T-helper 2 cell treated with Interferon-gamma antibody and Interleukin-4, amounts not matched to agents 5 μg/mL and 100 μg/mL, for 36 hours (primary cell): ENCODE measurements at places on chromosomes 16 and 17.

DNA sequence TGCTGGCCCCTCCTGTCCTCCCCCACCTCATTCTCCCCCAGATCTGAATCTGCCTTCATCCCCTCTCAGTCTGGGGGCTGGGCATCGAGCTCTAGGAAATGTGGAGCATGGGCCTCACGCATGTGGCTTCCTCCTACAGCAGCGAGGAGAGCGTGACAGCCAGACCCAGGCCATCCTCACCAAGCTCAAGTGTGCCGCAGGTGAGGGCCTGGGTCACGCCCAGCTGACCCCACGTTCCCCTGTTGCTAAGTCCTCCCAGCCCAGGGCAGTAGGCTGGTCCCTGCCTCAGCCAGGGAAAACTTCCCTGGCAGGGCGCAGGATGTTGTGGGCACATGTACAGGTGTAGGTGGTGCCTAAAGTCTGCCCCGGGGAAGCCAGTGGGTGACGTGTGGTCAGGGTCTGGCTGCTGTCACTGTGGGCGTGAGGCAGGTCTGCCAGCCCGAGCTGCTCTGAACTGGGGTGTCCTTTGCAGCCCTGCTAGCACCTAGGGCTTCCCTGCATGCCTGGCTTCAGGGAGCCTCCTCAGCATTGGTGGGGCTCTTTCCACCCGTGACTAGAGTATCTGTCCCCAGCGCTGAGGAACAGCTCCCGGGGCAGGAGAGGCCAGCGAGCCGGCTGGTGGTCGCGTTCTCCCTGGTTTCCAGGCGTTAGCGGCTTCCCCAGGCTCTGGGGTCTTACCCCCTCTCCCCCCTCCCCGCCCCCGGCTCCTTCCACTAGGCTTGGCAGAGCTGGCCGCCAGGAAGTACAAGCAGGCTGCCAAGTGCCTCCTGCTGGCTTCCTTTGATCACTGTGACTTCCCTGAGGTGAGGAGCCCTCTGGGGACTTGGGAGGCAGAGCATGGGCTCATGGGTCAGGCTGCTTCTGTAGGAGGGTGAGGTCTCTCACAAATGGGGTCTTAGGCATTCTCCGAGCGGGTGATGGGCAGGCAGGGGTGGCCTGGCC is 3.6 kb downstream of the GPS1 start:
- peaks cover 3% of the 10 kb centered on the region for H3K4me1 ChIP-seq
- no peaks in the 10 kb centered on the region for H3K27me3 ChIP-seq
- no peak for DNase-seq
- H3K27ac ChIP-seq: no peak overlapping the region

- peaks cover 7% of the 10 kb centered on the region for H3K27me3 ChIP-seq
- no peaks in the 10 kb centered on the region for H3K36me3 ChIP-seq
- H3K4me1 ChIP-seq: no peaks in the 10 kb centered on the region
Measured at GRCh38 chr16:85850344-85850880, 48.5 kb upstream of the IRF8 start.

DNA sequence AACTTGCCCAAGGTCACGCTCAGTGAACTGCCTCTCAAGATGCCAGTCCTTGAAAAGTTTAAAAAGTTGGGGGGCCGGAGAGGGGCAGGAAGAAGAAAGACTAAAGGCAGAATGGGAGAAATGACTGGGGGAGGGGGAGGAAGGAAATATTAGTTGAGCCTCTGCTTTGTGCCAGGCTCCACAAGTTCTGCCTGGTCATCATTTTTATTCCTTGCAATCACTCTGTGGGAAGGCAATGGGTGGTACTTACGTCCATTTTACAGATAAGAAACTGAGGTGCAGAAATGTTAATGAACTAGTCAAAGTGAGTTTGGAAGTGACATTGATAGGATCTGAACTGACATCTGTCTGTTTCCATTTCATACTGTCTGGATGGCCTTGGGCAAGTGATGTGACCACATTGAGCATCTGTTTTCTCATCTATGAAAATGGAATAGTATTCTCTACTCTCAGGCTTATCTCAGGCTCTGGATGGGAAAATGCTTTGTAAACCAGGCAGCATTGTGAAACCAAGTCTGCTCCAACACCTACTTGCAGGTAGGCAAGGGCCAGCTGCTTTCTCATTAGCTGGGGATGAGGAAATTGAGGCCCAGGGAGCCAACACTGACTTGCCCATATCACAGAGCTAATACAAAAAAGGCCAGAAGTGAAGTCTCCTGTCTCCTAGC is 19.2 kb downstream of the ASIC2 start:
- H3K36me3 ChIP-seq: no peaks in the 10 kb centered on the region
- H3K27me3 ChIP-seq: no peaks in the 10 kb centered on the region
- no peak for DNase-seq
- no peak overlapping the region for H3K27ac ChIP-seq
- H3K4me1 ChIP-seq: no peaks in the 10 kb centered on the region

- no peak overlapping the region for H3K27ac ChIP-seq
- no peak for DNase-seq
- H3K4me1 ChIP-seq: no peaks in the 10 kb centered on the region
- no peak overlapping the region for H3K4me3 ChIP-seq
- H3K36me3 ChIP-seq: no peaks in the 10 kb centered on the region
Measured at GRCh38 chr16:26078716-26079355, 387.1 kb downstream of the HS3ST4 start.

GRCh38 chr17:72890711-72891110 is 201.8 kb downstream of the SLC39A11 start:
- no peak for DNase-seq
- no peaks in the 10 kb centered on the region for H3K4me1 ChIP-seq
- no peak overlapping the region for H3K4me3 ChIP-seq

DNA sequence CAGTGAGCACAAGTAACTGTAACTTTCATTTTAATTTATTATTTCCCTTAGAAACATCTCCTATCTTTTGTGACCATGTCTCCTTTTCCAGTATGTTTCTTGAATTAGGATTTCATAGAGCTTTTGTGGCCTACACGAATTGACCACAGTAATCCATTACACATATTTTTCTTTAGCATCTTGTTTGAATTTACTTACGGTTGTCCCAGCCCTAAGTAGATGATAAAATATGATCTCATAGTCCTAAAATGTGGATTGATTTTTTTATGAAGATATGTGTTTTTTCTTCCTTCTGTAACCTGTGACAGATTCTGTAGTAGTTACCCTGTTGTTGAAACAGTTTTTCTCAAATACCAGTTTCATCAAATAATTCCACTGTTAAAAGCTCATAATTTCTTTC is 61.5 kb downstream of the NF1 start:
- DNase-seq: no peak
- H3K4me3 ChIP-seq: no peak overlapping the region
- H3K4me1 ChIP-seq: peaks cover 22% of the 10 kb centered on the region
- no peaks in the 10 kb centered on the region for H3K27me3 ChIP-seq
- H3K27ac ChIP-seq: no peak overlapping the region

DNA sequence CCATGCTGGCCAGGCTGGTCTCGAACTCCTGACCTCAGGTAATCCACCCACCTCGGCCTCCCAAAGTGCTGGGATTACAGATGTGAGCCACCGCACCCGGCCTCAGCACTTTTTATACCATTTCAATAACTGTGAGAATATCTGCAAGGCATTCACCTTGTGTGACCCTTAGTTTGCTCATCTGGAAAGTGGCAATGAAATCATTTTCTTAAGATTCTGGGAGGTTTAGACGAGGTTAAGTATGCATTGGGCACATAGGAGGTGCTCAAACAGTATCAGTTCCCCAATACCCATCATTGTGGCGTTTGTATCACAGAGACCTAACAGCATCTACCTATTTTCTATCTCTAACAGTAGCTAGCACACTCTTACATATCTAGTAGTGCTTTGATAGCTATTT is 481.9 kb upstream of the ERCC4 start:
- no peak overlapping the region for H3K27ac ChIP-seq
- DNase-seq: no peak
- H3K4me3 ChIP-seq: no peak overlapping the region
- H3K27me3 ChIP-seq: no peaks in the 10 kb centered on the region
- H3K36me3 ChIP-seq: no peaks in the 10 kb centered on the region
- H3K4me1 ChIP-seq: no peaks in the 10 kb centered on the region

GRCh38 chr17:79152110-79152509 is 77.5 kb downstream of the ENGASE start:
- DNase-seq: no peak
- no peaks in the 10 kb centered on the region for H3K4me1 ChIP-seq

DNA sequence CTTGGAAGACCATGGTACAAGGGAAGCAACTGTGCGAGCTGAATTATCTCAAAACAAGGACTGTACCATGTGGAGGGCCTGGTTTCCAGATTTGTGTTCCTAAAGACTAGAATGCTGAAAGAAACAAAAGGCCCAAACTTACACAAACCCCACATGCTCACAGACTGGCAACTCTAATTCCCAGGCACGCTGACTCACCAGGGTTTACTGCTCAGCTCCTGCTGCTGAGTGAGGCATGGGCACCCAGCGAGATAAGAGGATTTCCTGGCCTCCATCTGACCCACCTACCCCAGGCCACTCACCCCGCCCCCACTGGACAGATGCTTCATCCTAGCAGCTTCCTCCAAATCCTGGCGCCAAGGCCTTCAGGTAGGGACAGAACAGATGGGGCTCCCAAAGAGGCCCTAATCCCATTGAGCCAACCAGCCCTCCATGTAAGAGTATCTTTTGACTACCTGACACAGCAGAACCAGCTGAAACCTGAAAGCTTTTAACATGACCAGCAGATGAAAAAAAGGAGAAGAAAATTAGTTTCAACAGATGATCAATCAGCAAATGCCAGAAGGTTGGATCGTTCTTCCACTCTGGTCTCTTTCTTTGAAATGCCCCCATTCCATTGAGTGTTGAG is 33.9 kb downstream of the DCUN1D3 start:
- peaks cover 39% of the 10 kb centered on the region for H3K36me3 ChIP-seq
- H3K4me1 ChIP-seq: peaks cover 45% of the 10 kb centered on the region
- DNase-seq: no peak
- no peaks in the 10 kb centered on the region for H3K27me3 ChIP-seq

GRCh38 chr17:51044976-51045375 is 75.7 kb downstream of the SPAG9 start:
- no peak overlapping the region for H3K4me3 ChIP-seq
- H3K27me3 ChIP-seq: no peaks in the 10 kb centered on the region
- no peaks in the 10 kb centered on the region for H3K36me3 ChIP-seq
- peaks cover 4% of the 10 kb centered on the region for H3K4me1 ChIP-seq
- DNase-seq: no peak

DNA sequence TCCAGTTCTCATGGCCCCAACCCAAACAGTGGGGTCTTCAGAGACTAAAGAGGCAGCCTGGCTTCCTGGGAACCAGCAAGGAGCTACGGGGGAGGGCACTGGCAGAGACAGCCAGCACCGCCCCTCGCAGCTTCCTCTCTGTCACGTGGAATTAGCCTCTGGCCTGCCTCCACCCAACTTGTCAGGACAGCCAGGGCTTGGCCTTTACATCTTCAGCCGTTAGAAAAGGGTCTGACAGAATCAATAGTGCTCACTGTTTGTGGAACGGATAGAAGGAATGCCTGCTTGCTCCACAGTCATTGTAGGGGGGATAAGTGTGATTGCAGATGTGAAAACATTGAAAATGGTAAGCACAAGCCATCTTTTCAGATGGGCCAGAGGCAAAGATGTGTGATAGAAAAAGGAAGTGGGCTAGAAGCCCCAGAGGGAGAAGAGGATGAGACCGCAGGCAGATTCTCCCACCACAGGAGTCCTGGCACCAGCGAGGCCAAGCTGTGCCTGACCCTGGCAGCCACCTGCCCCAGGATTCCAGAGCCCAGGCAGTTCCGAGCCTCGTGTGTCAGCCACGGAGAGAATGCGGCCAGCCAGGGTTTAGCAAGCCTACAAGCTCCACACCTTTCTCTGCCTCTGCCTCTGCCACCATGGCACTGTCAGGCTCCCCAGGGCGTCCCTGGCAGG is 18.6 kb downstream of the GRIN2C start:
- peaks cover 4% of the 10 kb centered on the region for H3K4me1 ChIP-seq
- H3K27me3 ChIP-seq: peaks cover 17% of the 10 kb centered on the region
- DNase-seq: no peak
- H3K4me3 ChIP-seq: no peak overlapping the region
- H3K27ac ChIP-seq: no peak overlapping the region
- H3K36me3 ChIP-seq: peaks cover 7% of the 10 kb centered on the region

DNA sequence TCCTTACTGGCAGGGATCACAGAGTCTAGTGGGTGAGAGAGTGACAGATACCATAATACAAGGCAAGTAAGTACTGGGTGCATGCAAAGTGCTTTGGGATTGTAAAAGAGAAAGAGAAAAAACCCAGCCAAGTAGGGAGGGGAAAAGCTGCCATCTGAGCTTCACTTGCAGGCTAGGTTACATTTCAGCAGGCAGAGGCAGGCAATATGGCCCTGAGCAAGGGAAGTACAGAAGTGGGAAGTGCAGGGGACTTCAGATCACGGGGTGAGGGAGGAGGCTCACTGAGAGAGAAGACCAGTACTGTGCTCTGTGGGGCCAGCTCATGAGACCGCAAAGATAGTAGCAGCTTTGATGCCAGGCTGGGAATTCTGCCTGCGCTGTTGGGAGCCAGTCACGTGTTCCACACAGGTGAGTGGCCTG is 230.6 kb downstream of the MSI2 start:
- no peak for DNase-seq
- no peaks in the 10 kb centered on the region for H3K27me3 ChIP-seq
- no peak overlapping the region for H3K27ac ChIP-seq
- peaks cover 20% of the 10 kb centered on the region for H3K4me1 ChIP-seq
- no peak overlapping the region for H3K4me3 ChIP-seq

DNA sequence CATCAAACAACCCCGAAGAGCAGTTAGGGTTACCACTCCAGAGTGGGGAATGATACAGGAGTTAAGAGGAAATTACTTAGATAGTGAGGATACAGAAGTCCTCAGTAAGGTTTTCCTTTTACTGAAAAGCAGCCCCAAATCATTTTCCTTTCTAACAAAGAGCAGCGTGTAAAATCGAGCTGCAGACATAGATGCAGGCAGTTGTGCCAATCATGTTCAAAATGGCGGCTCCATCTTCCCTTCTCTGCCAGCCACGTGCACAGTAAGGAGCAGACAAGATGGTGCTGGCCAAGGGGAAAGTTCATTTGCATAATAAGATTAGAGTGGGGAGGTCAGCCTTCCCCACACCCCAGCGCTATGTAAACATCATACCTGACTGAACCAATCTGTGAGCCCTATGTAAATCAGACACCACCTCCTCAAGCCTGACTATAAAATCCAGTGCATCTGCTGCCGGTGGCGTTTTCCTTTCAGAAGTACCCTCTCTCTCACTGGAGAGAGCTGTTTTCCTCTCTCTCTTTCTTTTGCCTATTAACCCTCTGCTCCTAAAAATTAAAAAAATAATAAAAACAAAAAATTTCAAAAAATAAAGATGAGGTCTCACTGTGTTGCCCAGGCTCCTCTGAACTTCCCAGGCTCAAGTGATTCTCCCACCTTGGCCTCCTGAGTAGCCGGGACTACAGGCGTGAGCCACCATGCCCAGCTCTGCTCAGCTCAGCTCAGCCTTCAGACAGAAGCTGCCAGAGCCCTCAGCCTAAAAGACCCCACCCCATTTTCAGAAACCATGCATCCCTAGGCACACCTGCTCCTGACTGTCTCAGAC is 2.6 kb upstream of the SRL start:
- no peak overlapping the region for H3K4me3 ChIP-seq
- DNase-seq: no peak
- no peaks in the 10 kb centered on the region for H3K27me3 ChIP-seq
- no peak overlapping the region for H3K27ac ChIP-seq
- H3K36me3 ChIP-seq: no peaks in the 10 kb centered on the region
- peaks cover 2% of the 10 kb centered on the region for H3K4me1 ChIP-seq

GRCh38 chr17:29037739-29038084 is 5.2 kb upstream of the PIPOX start:
- peaks cover 9% of the 10 kb centered on the region for H3K27me3 ChIP-seq
- H3K27ac ChIP-seq: no peak overlapping the region
- H3K4me3 ChIP-seq: no peak overlapping the region
- no peaks in the 10 kb centered on the region for H3K36me3 ChIP-seq
- peaks cover 3% of the 10 kb centered on the region for H3K4me1 ChIP-seq

- H3K27me3 ChIP-seq: peaks cover 68% of the 10 kb centered on the region
- no peak overlapping the region for H3K4me3 ChIP-seq
- no peak overlapping the region for H3K27ac ChIP-seq
- peaks cover 4% of the 10 kb centered on the region for H3K4me1 ChIP-seq
- H3K36me3 ChIP-seq: no peaks in the 10 kb centered on the region
Measured at GRCh38 chr17:74351552-74352210, 10.0 kb downstream of the BTBD17 start.
